ENCODE measurements at places on chromosomes 11 and 22.
A peak's percentile ranks its signal among the peaks of the same experiment; 100 is the strongest.

DNA sequence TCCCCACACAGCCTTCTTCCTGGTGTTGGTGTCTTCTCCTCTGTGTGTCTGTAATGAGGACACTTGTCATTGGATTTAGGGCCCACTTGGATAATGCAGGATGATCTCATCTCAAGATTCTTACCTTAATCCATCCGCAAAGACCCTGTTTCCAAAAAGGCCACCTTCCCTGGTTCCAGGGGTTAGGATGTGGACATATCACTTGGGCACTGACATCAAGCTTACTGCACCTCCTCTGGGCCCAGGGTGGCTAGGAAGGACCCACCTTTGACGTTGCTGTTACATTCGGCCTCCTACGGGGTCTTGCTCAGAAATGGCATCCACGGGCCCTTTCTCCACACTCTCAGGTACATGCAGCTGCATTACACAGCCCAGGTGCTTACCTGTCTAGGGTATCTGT lies 535.9 kb downstream of the BRD1 start:
- DNase-seq, result no peak

DNA sequence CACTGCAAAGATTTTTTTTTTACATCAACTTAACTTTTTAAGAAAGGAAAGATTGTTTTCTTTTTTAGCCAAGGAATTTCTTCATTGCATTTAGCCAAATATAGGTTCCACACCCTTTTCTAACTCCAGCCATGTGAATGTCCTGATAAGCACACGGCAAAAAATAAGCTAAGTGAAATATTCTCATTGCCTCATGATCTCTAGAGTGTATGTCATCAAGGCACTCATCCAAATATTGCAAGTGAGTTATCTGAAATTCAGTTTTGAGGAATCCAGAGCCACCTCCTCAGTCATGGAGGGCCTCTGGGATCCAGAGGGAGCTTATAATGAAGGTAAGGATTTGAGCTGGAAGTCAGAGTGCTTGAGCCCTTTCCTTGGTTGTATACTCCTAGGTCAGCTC lies 80.0 kb downstream of the BLID start:
- no peak for DNase-seq

GRCh38 chr11:78230161-78230877 lies 41.6 kb downstream of the USP35 start:
- DNase-seq, result no peak

GRCh38 chr22:48846200-48846599 lies 981.5 kb downstream of the BRD1 start:
- DNase-seq, result no peak

DNA sequence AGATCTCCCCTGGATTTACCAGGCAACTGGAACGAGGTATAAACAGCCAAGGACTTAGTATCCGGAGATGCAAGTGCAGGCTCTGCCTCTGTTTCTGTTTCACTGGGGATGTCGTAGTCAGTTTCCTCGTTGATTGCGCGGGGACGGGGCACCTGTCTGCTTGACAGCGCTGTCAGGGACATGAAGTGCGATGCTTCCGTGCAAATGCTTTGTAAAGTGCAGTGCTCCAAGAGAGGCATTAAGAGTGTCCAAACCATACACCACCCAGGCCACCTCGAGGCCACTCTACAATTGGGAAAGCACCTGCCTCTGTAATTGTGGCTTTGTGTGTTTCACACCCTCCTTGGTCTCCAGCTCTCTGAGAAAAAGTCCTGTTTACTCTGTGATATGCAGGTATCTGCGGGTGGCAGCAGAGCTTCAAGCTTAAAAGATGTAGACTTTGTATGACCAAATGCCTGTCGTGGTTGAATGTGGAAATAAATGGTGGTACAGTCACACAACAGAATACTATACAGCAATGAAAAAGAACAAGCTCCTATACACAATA lies 18.6 kb upstream of the CD5 start:
- no peak for DNase-seq

GRCh38 chr11:91790346-91791170 lies 434.1 kb upstream of the FAT3 start:
- DNase-seq, result no peak

DNA sequence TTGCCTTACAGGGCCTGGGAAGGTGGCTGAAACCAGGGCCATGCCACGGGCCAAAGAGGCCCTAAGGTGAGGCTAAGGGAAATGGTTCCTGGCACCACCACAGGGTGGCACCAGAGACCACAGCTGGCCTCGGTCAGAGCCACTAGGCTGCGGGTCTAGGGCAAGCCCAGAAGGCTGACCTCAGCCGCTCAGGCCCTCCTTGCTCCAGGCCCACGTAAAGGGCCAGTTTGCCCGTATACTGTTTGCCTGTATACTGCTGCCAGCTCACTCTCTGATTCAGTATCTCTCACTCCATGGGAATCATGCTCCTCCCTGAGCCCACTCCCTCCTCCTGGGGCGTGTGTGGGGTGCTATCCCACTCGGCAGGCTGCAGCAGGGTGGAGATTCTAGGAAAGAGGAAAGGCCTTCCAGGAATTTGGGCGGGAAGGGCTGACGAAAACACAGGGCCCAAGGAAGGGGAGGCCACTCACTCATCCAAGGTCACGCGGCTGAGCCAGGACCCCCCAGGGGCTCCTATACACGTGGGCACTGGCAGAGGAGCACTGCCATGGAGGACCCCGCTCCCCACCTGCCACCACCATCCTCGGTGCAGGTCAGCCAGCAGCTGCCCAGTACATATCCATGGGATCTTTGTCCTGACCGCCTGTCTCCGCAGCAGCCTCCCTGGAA lies 62.4 kb downstream of the NECTIN1 start:
- DNase-seq, result peak; percentile 85

GRCh38 chr22:49013707-49014106 lies 814.0 kb downstream of the BRD1 start:
- no peak for DNase-seq

DNA sequence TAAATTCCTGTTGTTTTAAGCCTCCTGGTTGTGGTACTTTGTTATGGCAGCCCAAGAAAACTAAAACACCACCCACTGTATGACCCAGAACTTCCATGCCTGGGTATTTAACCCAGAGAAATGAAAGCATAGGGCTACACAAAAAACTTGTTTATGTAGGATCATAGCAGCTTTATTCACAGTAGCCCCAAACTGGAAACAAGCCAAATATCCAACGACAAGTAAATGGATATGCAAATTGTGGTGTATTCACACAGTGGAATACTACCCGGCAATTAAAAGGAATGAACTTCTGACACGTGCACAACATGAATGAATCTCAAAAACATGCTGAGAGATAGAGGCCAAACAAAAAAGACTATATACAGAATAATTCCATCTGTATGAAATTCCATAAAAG lies 62.2 kb upstream of the NAV2 start:
- no peak for DNase-seq

GRCh38 chr11:1310772-1311468 lies 1.5 kb upstream of the TOLLIP start:
- peak; percentile 46 for DNase-seq

Data from left lobe of liver (tissue), 2 donors.